Thoracic aorta (tissue), 2 donors: ENCODE measurements at places on chromosomes 11 and 22. TPM values are rescaled to one million over a fixed set of nuclear protein-coding genes. Genes with fewer than 3 reads are reported as not detected.

The MUC2 gene
- total RNA-seq: not detected

GRCh38 chr11:116563028-116563711 lies 209.6 kb downstream of the BUD13 start:
- H3K4me1 ChIP-seq: no peaks in the 10 kb centered on the region
- H3K4me3 ChIP-seq: no peak overlapping the region
- no peak for DNase-seq
- no peaks in the 10 kb centered on the region for H3K27me3 ChIP-seq
- no peaks in the 10 kb centered on the region for H3K36me3 ChIP-seq
- no peak overlapping the region for H3K27ac ChIP-seq

DNA sequence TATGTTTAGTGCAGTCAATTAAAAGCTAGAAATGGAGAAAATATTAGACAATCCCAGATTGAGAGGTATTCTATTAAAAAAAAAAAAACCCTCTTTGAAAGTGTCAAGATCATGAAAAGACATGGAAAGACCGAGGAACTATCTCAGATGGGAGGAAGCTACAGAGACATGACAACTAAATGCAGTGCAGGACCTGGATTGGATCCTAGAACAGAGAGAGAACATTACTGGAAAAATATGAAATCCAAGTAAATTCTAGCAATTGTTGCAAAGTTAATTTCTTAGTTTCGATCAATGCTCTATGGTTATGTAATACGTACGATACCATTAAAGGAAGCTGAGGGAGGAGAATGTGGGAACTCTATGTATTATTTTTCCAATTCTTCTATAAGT lies 43.2 kb downstream of the SLC1A2 start:
- H3K27ac ChIP-seq: no peak overlapping the region
- no peak overlapping the region for H3K4me3 ChIP-seq
- no peaks in the 10 kb centered on the region for H3K36me3 ChIP-seq
- no peaks in the 10 kb centered on the region for H3K27me3 ChIP-seq
- DNase-seq: no peak
- H3K4me1 ChIP-seq: no peaks in the 10 kb centered on the region

The IFITM1 gene
- total RNA-seq: 220 TPM

GRCh38 chr22:29080106-29080975 lies 7.5 kb downstream of the KREMEN1 start:
- no peak overlapping the region for H3K4me3 ChIP-seq
- no peaks in the 10 kb centered on the region for H3K36me3 ChIP-seq
- H3K27ac ChIP-seq: no peak overlapping the region
- no peak for DNase-seq
- H3K4me1 ChIP-seq: peaks cover 14% of the 10 kb centered on the region

The SMTNL1 gene
- not detected for total RNA-seq

DNA sequence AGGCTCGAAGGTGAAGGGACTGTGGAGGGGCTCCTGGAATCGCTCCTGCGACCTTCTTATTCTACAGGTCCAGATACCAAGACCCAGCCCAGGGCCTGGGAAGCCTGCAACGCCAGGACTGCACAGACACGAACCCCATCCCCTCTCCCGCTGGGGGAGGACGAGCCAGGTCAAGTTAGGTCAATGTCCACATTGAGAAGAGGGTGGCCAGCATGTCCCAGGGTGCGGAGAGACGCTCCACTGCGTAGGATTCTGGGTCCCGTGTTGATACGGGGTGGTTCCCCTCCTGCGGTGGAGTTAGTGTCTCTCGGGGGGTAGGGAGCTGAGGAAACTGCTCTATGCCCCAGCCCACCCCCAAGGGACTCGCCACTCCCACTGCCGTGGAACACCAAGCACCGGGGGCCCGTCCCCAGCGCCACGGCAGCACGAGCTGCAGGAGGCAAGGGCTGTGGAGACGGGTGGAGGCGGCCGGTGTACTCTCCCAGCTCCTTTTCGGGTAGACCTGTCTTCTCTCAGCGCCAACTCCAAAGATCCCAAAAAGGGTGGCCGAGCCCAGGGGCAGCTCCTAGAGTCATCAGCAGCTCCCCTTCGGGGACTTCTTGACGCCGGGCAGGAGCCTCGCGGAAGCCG lies 1.6 kb downstream of the GSC2 start:
- H3K4me3 ChIP-seq: no peak overlapping the region
- no peak for DNase-seq
- no peak overlapping the region for H3K27ac ChIP-seq
- H3K4me1 ChIP-seq: peaks cover 8% of the 10 kb centered on the region
- H3K36me3 ChIP-seq: no peaks in the 10 kb centered on the region

DNA sequence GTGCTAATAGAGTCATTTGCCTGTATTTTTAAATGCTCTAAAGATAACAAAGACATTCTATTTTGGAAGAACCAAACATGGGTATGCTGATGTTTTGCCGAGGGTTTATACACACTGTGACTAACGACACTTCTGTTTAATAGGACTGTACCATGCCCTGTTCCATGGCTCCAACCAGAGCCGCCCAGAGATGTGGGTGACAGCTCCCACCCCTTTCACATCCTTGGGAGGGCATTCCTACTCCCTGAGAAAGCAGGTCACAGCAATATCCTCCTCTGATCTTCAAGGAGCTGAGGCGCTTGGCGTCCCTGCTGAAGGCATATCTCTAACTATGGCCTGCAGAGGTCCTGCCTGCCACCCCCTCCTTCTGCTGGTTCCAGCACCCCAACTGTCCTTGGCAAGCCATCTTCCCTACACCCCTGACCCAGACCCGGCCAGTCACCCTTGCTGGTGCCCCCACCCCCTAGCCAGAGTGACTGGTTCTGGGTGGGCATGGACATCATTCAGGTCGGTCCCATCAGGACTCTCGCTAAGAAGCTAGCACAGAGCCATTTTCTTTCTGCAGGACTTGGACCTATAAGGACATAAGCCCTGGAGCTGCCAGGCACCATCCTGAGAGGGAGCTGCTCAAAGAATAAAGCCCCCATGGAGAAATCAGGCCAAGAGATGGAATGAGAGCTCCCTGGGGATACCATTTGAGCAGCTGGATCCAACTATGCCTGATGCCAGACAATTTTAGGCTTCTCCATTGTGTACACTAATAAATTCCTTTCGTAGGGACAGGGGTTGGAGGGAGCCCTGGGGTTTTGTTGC lies 381.3 kb downstream of the CTTN start:
- no peak for DNase-seq
- H3K27me3 ChIP-seq: no peaks in the 10 kb centered on the region
- H3K4me3 ChIP-seq: no peak overlapping the region
- no peak overlapping the region for H3K27ac ChIP-seq

The JRKL gene
- total RNA-seq: 5.4 TPM

DNA sequence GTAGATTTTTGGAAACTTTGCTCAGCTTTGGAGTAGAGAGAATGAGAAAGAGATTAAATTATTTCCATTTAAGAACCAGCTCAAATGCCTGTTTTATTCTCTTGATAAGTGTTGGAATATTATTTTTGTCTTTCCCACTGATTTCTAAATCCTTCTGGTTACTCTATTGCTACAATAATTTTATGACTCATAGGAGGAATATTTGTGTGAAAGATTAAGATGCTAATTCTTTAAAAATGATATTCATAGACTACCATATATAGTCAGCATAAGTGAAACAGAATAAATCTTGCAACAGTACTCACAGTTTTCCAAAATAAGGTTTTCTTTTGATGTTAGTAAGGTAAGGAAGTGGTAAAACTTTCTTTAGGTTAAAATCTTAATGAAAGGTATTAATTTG lies 60.9 kb downstream of the YAP1 start:
- peak overlapping the region; percentile 94 for H3K27ac ChIP-seq
- H3K4me1 ChIP-seq: peaks cover 41% of the 10 kb centered on the region
- H3K27me3 ChIP-seq: no peaks in the 10 kb centered on the region
- no peak for DNase-seq
- peak overlapping the region; percentile 57 for H3K4me3 ChIP-seq

The ANAPC15 gene
- total RNA-seq: 24.2 TPM

The CD248 gene
- 32.4 TPM for total RNA-seq

The GP1BB gene
- 30.3 TPM for total RNA-seq

GRCh38 chr11:47234669-47235100 lies 13.9 kb downstream of the ACP2 start:
- H3K4me3 ChIP-seq: no peak overlapping the region
- H3K4me1 ChIP-seq: no peaks in the 10 kb centered on the region
- DNase-seq: no peak

- H3K36me3 ChIP-seq: no peaks in the 10 kb centered on the region
- H3K27ac ChIP-seq: no peak overlapping the region
- peak overlapping the region; percentile 65 for H3K4me3 ChIP-seq
- H3K27me3 ChIP-seq: peaks cover 50% of the 10 kb centered on the region
Observed at GRCh38 chr11:124839972-124840621, 25.1 kb upstream of the ROBO3 start.

- no peaks in the 10 kb centered on the region for H3K27me3 ChIP-seq
- H3K27ac ChIP-seq: peak overlapping the region; percentile 97
- H3K4me1 ChIP-seq: peaks cover 19% of the 10 kb centered on the region
- peaks cover 10% of the 10 kb centered on the region for H3K36me3 ChIP-seq
- peak overlapping the region; percentile 79 for H3K4me3 ChIP-seq
- no peak for DNase-seq
Observed at GRCh38 chr11:64318766-64319761, 1.1 kb downstream of the PRDX5 start.

The TRMU gene
- total RNA-seq: 30.2 TPM

DNA sequence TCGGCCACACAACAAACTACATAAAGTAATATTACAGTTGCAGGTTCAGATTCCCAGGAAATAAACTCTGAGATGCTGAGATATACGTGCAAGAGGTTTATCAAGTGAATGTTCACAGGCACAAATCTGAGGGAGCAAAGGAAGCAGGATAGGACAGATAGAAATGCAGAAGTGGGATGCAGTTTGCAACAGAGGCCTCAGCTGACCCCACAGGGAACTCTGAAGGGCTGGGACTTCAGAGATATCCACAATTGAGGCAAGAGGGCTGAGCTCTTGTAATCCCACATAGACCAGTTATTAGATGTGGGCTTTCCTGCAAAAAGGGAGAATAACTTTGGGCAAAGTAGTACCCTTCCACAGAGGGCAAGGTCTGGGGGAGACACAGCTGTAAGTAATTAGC lies 25.4 kb upstream of the ARHGAP20 start:
- H3K4me1 ChIP-seq: no peaks in the 10 kb centered on the region
- H3K36me3 ChIP-seq: no peaks in the 10 kb centered on the region
- H3K27ac ChIP-seq: no peak overlapping the region
- no peaks in the 10 kb centered on the region for H3K27me3 ChIP-seq
- no peak for DNase-seq

The SLC22A25 gene
- total RNA-seq: not detected

DNA sequence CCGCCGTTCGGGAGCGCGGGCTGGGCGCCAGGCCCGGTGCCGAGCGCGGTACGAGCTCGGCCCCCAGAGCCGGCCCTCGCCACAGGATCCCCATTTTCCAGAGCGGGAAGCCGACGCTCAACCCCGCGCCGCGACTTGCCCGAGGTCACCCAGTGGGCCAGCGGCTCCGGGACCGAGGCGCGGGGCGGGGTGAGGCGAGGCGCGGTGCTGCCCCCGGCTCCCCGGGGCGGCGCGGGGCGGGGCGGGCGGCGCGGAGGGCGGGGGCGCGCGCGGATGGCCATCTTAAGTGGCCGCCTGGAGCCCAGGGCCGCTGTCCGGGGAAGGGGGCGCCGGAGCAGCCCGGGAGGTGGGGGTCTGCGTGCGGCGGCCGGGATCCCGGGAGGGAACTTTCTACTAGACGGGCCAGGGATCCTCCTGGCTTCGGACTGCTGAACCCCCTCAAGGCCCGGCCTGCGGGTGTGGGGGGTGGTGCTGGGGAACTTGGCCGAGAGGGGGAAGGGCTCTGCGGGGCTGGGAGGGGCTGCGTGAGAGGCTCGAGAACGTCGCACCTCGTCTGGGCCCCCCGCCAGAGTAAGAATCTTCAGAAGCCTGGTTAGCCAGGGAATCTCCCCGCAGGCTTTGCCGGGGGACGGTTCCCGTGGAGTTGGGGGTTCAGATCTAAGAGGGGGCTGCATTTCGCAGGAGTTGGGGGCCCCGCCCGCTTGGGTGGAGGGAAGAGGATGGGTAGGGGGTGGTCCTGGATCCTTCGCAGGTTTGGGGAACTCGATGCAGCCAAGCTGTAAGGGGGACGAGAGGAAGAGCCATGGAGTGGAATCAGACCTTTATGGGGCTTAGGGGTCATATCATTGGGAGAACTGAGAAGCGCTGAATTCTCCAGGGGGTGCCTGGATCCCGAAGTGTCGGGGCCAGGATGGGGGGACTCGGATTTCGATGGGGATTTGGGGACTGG lies 678 bp upstream of the INPPL1 start:
- peaks cover 9% of the 10 kb centered on the region for H3K36me3 ChIP-seq
- peak overlapping the region; percentile 83 for H3K27ac ChIP-seq
- peaks cover 3% of the 10 kb centered on the region for H3K4me1 ChIP-seq
- H3K27me3 ChIP-seq: no peaks in the 10 kb centered on the region
- peak overlapping the region; percentile 99 for H3K4me3 ChIP-seq
- no peak for DNase-seq

DNA sequence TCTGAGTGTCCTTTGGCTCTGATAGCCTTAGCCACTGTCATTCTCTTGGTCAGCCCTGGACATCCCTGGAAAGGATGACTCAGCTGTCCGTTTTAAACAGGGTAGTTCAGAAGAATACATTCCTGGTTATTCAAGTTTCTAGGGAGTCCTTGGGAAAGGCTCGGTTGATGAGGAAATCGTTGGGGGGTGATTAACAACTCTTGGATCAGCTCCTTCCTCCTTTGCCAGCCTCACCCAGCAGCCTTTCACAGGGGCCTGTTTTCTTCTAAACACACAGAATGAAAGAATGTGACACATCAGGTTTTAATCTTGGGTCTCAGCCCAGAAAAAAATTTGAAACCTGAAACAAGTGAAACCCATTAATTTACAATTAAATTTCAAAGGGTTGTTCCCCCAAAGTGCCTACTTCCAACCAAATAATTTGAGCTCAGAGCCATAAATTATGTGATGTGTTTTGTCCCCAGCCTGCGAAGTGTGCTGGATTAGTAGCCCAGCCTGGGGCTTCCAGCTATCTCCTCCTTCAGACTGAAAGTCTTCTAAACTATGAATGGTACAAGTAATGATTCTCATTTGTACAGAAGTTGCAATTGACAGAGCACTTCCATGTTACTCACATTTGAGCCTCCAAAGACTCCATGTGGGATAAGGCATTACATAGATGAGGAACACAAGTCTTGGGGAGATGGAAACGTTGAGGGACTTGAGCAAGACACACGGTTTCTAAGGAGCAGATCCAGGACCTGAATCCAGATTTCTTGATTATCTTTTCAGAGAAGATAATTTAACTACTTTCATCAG lies 19.3 kb upstream of the MRGPRX2 start:
- H3K36me3 ChIP-seq: no peaks in the 10 kb centered on the region
- no peak overlapping the region for H3K27ac ChIP-seq
- no peak overlapping the region for H3K4me3 ChIP-seq
- DNase-seq: no peak
- no peaks in the 10 kb centered on the region for H3K4me1 ChIP-seq

The LARGE2 gene
- total RNA-seq: not detected

The FAM180B gene
- total RNA-seq: 3.4 TPM

- no peaks in the 10 kb centered on the region for H3K27me3 ChIP-seq
- H3K36me3 ChIP-seq: no peaks in the 10 kb centered on the region
- no peak for DNase-seq
- H3K27ac ChIP-seq: no peak overlapping the region
- H3K4me3 ChIP-seq: no peak overlapping the region
- no peaks in the 10 kb centered on the region for H3K4me1 ChIP-seq
Observed at GRCh38 chr11:83441601-83442000, 155.4 kb upstream of the CCDC90B start.

The CLDN5 gene
- total RNA-seq: 68.0 TPM

The ESAM gene
- total RNA-seq: 54.2 TPM

- H3K27me3 ChIP-seq: no peaks in the 10 kb centered on the region
- no peaks in the 10 kb centered on the region for H3K4me1 ChIP-seq
- H3K36me3 ChIP-seq: no peaks in the 10 kb centered on the region
- H3K27ac ChIP-seq: no peak overlapping the region
- H3K4me3 ChIP-seq: no peak overlapping the region
Observed at GRCh38 chr11:23058656-23059055, 198.4 kb upstream of the CCDC179 start.
